ENCODE measurements at places on chromosomes 16 and 17.

DNA sequence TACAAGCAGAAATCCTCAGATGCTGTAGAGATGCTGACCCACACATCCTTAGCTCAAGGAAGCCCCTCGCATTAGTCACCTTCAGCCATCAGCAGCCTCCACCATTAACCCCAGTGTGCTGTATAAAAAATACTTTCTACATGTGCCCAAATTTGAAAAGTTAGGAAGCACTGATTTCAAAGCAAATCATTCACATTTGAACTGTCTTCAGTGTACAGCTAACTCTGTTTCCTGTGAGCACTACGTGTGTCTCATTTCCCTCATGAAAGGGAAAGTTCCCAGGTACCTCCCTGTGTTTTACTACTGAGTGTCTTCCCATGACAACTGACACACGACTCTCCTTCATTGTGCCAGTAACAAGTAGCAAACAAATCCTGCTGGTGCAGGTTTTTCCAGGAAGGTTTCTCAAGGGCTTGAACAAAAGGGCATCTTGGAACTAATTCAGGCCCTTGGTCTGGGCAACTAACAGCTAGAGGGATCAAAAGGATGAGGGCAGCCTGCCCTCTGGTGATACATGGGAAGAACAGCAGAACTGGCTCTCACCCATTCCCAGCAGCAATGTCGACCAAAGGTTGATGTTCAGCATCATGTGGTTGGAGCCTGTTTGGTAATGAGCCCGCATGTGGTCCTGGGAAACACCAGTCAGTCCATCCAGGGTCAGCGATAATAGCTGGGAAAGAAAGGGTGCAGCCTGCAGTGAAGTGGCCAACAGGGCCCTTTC lies 4.0 kb downstream of the SLC35B1 start:
- DNase-seq, result peak; percentile 64

- DNase-seq, result no peak
Observed at GRCh38 chr16:87496447-87496801, 3.6 kb upstream of the ZCCHC14 start.

GRCh38 chr16:84593825-84594724 lies 23.8 kb downstream of the COTL1 start:
- DNase-seq, result no peak

DNA sequence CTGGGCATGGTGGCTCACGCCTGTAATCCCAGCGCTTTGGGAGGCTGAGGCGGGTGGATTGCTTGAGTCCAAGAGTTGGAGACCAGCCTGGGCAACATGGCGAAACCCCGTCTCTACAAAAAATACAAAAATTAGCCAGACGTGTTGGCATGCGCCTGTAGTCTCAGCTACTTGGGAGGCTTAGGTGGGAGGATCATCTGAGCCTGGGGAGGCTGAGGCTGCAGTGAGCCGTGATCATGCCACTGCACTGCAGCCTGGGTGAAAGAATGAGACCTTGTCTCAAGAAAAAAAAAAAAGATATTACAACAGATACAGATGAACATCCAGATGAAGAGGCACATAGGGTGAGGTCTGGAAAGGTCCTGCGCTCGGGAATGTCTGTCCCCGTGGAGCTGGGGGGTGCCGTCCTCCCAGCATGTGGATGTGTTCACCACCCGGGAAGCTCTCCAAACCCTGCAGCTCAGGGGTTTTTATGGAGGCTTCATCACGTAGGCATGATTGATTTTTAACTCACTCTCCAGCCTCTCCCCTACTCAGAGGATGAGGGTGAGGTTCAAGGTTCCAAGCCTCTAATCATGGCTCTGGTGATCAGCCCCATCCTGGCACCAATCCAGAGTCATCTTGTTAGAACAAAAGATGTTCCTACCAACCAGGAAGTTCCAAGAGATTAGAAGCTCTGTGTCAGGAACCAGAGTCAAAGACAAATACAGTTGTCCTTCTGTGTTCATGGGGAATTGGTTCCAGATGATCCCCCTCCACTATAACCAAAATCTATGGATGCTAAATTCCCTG lies 85.0 kb upstream of the DNAJA2 start:
- DNase-seq, result peak; percentile 13

DNA sequence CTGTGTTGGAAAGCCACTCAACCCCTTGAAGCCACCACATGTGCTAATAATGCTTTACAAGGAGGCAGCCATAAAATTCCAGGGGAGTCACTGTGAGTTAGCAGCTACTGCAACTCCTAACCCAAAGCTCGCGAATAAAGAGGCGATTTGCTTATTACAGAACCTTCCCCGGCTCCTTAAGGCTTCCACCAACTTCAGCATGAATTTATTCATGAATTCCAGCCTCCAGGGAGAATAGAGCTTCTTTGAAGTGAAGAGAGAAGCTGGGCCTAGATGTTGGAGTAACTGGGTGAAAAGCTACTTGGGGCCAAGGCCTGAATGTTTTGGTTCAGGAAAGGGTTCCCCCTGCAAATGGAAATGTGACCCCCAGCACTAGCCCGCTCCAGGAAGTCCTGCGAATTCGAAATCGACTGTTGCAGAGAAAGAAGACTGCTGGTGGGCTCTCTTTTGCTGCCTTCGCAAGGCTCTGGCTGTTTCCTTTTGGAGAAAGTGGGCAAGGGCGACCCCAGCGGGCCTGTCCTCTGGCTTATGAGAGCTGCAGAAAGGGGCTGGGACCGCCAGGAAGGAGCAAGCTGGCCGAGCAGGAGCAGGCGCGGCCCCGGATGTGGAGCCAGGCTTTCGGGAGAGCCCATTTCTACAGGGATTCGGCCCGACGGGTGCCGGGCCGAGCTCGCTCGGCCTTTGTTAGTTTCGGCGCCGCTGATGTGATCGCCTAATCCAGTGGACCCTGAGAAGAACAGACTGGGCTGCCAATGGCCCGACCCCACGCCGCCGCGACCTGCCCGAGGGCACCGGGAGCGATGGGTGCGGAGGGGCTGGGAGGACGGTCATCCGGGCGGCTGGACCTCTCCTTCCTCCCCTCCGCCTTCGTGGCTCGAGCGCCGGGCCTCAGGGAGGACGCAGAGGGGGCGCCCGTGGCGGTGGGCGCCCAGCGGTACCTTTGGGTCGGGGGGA lies 7.6 kb downstream of the CBX8 start:
- no peak for DNase-seq

GRCh38 chr16:54744998-54745397 lies 185.7 kb upstream of the IRX5 start:
- no peak for DNase-seq

- DNase-seq, result no peak
Observed at GRCh38 chr17:82328141-82328993, 5.2 kb downstream of the SECTM1 start.

DNA sequence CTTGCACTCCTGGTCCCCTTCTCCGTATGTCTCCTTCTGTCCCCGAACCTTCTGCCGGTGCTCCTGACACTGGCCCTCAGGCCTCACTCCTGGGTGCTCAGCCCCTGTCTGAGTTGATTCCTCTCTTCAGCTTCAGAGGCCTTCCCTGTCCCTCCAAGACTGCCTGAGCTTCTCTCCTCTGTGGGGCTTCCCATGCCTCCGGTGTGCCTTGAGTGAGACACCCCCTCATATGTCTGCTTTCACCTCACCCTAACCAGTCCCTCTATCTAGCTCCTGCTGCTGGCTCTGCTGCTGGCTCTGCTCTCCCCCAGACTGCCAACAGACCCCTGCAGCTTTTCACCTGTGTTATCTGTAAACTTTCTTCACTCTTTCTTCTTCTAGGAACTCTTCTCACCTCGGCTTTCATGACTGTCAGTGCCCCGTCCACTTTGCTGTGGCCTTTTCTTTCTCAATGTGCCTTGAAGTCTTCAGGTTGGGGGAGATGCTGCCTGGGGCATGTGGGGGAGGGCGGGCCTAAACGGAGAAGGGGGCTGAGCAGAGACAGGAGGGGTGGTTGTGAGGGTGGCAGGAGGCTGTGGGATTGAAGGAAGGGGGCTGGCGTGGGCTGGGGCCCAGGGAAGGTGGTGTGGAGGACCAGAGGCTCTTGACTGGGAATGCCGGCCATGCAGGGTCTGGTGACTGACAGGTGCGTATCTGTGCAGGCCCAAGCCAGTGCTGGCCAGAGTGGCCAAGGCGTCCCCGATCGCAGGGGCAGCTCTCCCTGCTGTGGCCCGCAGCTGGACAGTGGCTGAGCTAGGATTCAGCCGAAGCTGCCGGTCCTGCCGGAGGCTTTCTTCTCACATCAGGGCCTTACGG lies 81.3 kb downstream of the METRNL start:
- DNase-seq, result no peak

GRCh38 chr17:10352893-10353292 lies 19.9 kb downstream of the MYH13 start:
- DNase-seq, result no peak

DNA sequence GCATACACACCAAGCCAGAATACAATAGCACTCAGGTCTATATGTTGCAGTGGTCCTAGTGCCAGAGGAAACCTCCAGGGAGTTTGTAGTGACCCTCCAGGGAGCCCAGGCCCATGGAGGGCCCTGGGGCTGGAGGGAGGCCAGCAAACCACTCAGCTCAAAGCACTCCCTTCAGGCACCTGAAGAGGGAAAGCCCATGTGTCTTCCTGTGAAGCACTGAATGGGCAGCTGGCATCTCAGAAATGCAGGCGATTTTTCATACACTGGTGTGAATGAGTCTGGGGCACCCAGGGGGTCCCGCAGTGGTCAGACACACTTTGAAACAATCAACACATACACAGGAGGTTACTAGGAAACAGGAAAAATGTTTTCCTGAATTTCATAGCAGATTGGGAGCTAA lies 12.8 kb downstream of the TBC1D26 start:
- DNase-seq, result no peak

GRCh38 chr16:29862383-29862883 lies 593 bp downstream of the CDIPT start:
- DNase-seq, result peak; percentile 42

DNA sequence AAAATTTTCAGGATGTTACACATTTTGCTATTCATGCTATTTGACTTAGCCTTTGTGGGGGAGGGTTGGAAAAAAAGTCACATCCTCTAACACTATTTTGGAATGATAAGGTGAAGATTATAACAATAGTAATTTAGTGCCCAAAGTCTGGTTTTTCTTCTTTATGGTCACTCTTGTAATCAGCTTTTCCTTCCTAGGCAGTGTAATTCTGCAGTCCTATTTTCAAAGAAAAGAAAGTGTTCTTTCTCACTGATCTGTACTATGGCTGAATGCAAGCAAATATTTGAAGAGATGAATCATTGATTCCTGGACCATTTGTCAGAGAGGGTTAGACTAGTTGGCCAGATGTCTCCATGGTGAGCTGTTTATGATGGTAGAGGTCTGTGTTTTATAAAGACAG lies 8.4 kb downstream of the RSPRY1 start:
- peak; percentile 94 for DNase-seq

DNA sequence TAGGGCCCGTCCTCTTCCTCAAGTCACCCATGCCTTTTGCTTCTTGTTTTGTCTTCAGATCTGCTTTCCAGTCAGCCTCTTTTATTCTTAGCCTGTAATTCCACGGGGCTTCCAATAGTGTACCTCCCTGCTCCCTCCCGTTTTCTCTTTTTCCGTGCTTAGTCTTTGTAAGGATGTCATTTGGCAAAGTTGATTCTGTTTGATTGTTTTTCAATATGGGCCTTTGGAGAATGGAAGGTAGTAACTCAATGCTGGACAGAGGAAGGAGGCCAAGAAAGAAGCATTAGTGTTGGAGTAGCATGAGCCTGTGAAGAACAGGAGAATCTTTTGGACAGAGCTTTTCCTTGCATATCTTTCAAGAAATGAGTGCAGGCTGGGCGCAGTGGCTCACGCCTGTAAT lies 6.5 kb downstream of the WWP2 start:
- DNase-seq, result no peak
